ENCODE measurements at places on chromosomes 13 and 19. TPM values are rescaled to one million over a fixed set of nuclear protein-coding genes. Genes with fewer than 3 reads are reported as not detected.

The KANK3 gene
- 40.5 TPM for total RNA-seq

The ACP7 gene
- 0.10 TPM for total RNA-seq

The PSG2 gene
- total RNA-seq: 0.07 TPM

The FGF21 gene
- total RNA-seq: not detected

The PALM gene
- 6.9 TPM for total RNA-seq

The SIGLEC6 gene
- total RNA-seq: not detected
